Activated B cell treated with CpG ODN at 0.5 μM for 24 hours (primary cell): ENCODE measurements at places on chromosomes 7 and 10. TPM values are rescaled to one million over a fixed set of nuclear protein-coding genes. Genes with fewer than 3 reads are reported as not detected.

The SPDYE6 gene
- total RNA-seq: not detected in 2 replicates

The CDHR3 gene
- 0.56 and 0.75 TPM in 2 replicates for total RNA-seq

The CALHM1 gene
- total RNA-seq: 0.40 and 0.42 TPM in 2 replicates

The EBF3 gene
- total RNA-seq: not detected in 2 replicates

The JAKMIP3 gene
- 0.05 and 0.09 TPM in 2 replicates for total RNA-seq

The SLC16A12 gene
- total RNA-seq: not detected in 2 replicates

The EPHA1 gene
- total RNA-seq: not detected in 2 replicates

The SEMA3D gene
- total RNA-seq: not detected in 2 replicates

The KLF14 gene
- 0.10 TPM in 1 of 2 replicates, not detected in the other for total RNA-seq

The ARHGAP22 gene
- total RNA-seq: 0.82 and 1.5 TPM in 2 replicates

The TET1 gene
- total RNA-seq: 0.54 and 0.69 TPM in 2 replicates

The DNAJC12 gene
- total RNA-seq: 0.31 TPM in 1 of 2 replicates, not detected in the other

The OR2A5 gene
- not detected in 2 replicates for total RNA-seq

The MET gene
- total RNA-seq: 1.1 and 1.5 TPM in 2 replicates

The TMEM184A gene
- total RNA-seq: not detected in 2 replicates

The SYCE1 gene
- 0.17 TPM in 1 of 2 replicates, not detected in the other for total RNA-seq

The KIF11 gene
- 2.2 and 2.5 TPM in 2 replicates for total RNA-seq

The LRRN3 gene
- total RNA-seq: not detected in 2 replicates

The ASZ1 gene
- not detected in 2 replicates for total RNA-seq

The ZC3HAV1L gene
- 1.6 and 1.8 TPM in 2 replicates for total RNA-seq

The OR2A1 gene
- total RNA-seq: 0.05 TPM in 1 of 2 replicates, not detected in the other

The TACR2 gene
- not detected in 2 replicates for total RNA-seq

The JCAD gene
- not detected in 2 replicates for total RNA-seq

The TMEM213 gene
- not detected in 2 replicates for total RNA-seq

The UPK3B gene
- 3.2 and 3.4 TPM in 2 replicates for total RNA-seq

The CXCL12 gene
- total RNA-seq: not detected in 2 replicates

The IRF5 gene
- total RNA-seq: 145 and 164 TPM in 2 replicates

The AKR1C2 gene
- total RNA-seq: not detected in 2 replicates

The AGR2 gene
- total RNA-seq: not detected in 2 replicates

The EGFR gene
- not detected in 2 replicates for total RNA-seq

The ZNF488 gene
- total RNA-seq: not detected in 2 replicates

The CFAP43 gene
- 0.22 TPM in 1 of 2 replicates, not detected in the other for total RNA-seq

The ZCCHC24 gene
- total RNA-seq: 1.1 and 1.3 TPM in 2 replicates

The ARMC3 gene
- total RNA-seq: not detected in 2 replicates

The OLAH gene
- total RNA-seq: not detected in 2 replicates

The GIMAP6 gene
- 0.17 and 0.35 TPM in 2 replicates for total RNA-seq

The CUZD1 gene
- 2.2 and 2.5 TPM in 2 replicates for total RNA-seq

The SPDYE16 gene
- total RNA-seq: 0.59 TPM in 1 of 2 replicates, not detected in the other

The UNC5B gene
- not detected in 2 replicates for total RNA-seq

The CACNA2D1 gene
- total RNA-seq: not detected in 2 replicates

The SMKR1 gene
- 2.2 and 2.4 TPM in 2 replicates for total RNA-seq

The FAM13C gene
- total RNA-seq: not detected in 2 replicates

The PPP1R3C gene
- not detected in 2 replicates for total RNA-seq

The C10orf53 gene
- not detected in 2 replicates for total RNA-seq

The TRIM50 gene
- not detected in 2 replicates for total RNA-seq

The MYH16 gene
- not detected in 2 replicates for total RNA-seq

The ZNF727 gene
- 0.53 and 0.95 TPM in 2 replicates for total RNA-seq

The CYP3A7 gene
- not detected in 2 replicates for total RNA-seq

The VAX1 gene
- total RNA-seq: not detected in 2 replicates

The LRIT1 gene
- not detected in 2 replicates for total RNA-seq

The GDF2 gene
- total RNA-seq: not detected in 2 replicates

The TSPAN15 gene
- total RNA-seq: 0.35 TPM in 1 of 2 replicates, not detected in the other

The LEP gene
- not detected in 2 replicates for total RNA-seq

The ERVW-1 gene
- not detected in 2 replicates for total RNA-seq

The LBX1 gene
- total RNA-seq: not detected in 2 replicates

The CLCN1 gene
- total RNA-seq: not detected in 2 replicates

The HGF gene
- total RNA-seq: not detected in 2 replicates
